ENCODE measurements at places on chromosomes 2 and 18.

DNA sequence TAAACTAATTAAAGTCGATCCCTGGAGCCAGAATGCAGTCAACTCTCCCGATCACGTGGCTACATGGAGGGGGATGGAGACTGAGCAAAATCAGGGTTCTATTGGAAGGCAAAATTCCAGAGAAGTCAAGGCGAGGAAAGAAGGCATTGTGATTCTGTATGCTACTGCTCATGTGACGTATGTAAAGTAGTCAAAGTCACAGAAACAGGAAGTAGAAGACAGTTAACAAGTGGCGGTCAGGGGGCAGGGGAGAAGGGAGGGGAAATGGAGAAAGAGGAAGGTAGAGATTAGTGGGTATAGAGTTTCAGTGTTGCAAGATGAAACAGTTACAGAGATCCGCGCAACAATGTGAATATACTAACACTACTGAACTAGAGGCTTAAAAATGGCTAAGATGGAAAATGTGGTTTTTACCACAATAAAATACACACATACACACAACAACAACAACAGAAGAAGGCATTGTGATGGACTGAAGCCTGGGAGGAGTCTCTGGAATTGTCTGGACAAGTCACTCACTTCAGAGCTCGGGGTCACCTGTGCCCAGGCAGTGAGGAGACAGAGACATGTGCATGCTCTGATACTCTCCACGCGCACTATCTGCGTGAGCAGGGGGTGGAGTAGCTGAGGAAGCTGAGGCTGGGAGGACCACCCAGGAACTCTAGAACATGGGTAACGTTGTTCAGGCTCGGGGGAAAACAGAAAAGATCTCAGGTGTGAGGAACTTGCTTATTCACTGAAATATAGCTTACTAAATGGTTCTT is 89.9 kb upstream of the CDCA7 start:
- DNase-seq: no peak

DNA sequence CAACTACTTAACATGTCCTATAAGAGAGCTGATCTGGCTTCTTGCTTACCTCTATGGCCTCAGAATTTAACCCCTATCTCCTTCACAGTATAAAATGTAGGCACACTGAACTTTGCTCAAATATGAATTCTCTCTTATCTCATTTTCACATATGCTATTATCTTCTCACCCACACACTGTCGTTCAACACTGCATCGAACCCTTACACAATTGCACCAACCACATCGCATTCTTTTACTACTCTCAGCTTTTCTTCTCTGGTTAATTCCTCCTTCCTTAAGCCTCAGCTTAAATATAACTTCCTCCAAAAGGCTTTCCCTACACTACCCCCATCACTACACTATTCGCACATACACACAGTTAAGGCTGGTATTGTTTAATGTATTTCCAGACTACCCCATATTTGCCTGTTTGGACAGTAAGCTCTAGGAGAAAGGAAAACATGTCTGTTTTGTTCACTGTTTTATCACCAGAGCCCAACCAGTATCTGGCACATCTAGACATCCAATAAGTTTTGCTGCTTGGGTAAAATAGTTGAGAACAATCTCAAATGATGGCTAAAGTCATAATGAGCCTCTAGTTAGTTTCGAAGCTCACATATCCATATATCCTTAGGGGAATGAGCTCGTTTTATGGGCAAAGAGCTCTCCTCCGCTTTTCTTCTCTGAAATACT is 47.7 kb downstream of the HIBCH start:
- DNase-seq: no peak

- DNase-seq: no peak
Measured at GRCh38 chr2:204468746-204469429, 76.4 kb upstream of the PARD3B start.

DNA sequence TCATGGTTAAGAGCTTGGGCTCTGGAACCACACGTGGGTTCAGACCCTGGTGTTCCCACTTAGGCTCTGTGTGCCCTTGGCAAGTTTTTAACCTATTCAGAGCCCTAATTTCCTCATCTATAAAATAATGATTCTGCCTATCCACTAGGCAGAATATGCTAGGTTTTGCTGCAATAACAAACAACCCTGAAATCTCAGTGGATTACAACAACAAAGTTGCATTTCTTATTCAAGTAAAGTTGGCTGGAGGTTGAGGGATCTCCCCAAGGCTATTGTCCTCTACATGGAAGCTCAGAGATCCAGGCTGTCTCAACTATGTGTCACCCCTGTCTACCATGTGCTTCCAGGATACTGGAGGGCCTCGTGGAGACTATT is 275.4 kb upstream of the SIX2 start:
- DNase-seq: no peak

- DNase-seq: no peak
Measured at GRCh38 chr2:128037649-128038048, 9.8 kb upstream of the SAP130 start.

- DNase-seq: no peak
Measured at GRCh38 chr18:54232485-54233227, 8.2 kb upstream of the MBD2 start.

DNA sequence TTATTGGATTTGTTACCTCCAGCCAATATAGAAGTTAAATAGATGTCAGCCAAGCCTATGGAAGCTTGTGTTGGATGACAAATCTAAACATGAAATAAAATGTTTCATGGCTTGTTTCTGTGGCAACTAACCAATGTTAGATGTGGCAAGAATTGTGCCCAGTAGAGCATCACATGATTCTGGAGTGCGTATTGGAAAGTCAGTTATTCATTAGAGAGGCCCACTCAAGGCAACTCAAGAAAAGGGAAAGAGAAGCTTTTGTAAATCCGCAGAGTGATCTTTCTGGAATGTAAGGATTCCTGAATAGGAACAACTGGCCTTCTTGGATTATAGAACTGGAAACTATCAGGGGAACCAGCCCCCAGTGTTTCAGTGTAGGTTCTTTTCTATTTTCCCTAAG is 162.9 kb downstream of the TMEM247 start:
- no peak for DNase-seq

DNA sequence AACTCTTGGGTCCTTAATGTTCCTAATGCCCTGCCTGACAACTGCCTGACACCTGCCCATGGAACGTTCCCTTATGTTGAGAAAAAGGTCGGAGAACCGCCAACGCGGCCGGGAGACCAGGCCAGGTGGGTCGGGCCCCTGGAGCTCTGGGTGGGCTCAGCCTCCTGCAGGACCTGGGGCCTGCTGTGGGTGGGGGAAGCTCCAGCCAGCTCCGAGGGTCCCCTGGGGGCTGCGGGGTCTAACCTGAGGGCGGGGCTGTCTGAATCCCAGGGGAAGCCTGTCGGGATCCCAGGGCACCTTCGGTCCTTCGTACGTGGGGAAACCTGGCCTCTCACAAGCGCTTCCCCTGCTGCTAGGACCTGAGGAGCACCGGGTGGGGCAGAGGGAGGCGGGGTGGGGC is 296.0 kb downstream of the NDUFA10 start:
- no peak for DNase-seq

- no peak for DNase-seq
Measured at GRCh38 chr18:10320791-10321190, 133.6 kb upstream of the APCDD1 start.

- no peak for DNase-seq
Measured at GRCh38 chr2:218517434-218518206, 50.5 kb downstream of the USP37 start.

GRCh38 chr18:42334931-42335330 is 379.9 kb downstream of the PIK3C3 start:
- no peak for DNase-seq

DNA sequence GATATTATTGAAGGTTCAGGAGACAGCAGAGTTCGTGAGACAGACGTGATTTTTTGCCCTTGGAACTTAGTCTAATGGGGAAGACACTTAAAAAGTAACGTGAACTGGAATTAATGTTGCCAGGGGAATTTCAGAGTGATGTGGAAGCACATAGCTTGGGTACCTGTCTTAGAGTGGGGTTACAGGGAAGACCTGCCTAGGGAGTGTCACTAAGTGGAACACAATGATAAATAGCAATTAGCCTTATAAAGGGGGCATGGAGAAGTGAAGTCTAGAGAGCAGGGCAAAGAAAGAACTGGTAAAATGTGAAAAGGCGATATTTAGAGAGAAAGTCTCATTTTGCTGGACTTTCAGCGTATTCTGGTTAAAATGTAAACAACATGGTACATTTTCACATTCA is 306.0 kb upstream of the TCF4 start:
- DNase-seq: no peak
